ENCODE measurements at places on chromosomes 3 and 15.

DNA sequence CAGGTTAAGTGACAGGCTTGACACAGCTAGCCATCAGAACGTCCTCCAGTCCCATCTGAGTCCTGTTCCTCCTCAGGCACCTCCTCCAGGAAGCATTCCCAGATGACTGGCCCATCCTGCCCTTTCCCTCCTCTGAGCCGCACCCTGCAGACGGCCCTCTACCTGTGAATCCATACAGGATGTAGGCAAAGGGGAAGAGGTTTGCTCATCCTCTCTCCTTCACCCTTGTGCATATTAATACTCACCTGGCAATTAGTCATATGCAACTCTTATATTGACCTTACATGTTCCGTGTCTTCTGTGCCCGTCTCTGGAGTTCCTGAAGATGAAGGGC, 61.9 kb downstream of the SMAD3 start:
- DNase-seq = no peak

GRCh38 chr15:90460142-90460824, 69.4 kb upstream of the CRTC3 start:
- DNase-seq = no peak

GRCh38 chr15:82802497-82802896, 3.4 kb downstream of the FSD2 start:
- DNase-seq = no peak

DNA sequence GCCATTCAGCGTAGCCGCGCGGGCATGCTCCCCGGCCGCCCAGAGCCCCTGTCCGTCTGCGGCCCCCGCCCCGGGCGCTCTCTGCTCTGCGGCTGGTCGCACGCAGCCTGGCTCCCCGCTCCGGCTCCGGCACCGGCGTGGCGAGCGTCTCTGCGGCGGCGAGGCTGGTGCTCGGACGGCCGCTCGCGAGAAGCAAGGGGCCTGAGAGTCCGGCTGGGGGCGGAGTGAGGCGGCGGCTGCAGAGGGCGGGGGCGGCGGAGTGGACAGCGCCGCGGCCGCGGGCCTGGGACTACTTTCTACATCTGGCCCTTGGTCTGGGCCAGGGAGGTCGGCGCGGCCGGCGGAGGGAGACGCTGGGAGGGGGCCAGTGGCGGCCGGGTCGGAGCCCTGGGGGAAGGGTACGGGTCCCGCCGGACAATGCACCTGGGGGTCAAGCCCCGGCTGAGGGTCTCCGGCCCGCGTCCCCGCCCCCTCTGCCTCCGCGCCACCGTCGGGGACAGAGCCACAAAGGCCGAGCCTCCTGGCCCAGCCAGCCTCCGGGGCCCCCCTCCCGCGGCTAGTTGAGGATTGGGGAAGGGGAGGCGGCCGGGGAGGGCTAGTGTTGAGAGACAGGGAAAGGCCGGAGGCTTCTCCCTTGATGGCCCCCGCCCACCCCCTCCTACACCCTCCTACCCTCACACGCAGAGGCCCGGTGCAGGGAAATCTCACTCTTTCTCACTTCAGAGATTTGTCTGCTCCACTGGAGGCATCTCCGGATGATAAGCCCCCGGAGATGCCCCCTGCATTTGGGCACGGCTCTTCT, at the start of gene PRTG:
Gene PRTG (minus strand): TSS at position 226 of the 802 bp plus-strand sequence. CDS start 221 bp downstream, at position 5.
- DNase-seq = peak; percentile 88

DNA sequence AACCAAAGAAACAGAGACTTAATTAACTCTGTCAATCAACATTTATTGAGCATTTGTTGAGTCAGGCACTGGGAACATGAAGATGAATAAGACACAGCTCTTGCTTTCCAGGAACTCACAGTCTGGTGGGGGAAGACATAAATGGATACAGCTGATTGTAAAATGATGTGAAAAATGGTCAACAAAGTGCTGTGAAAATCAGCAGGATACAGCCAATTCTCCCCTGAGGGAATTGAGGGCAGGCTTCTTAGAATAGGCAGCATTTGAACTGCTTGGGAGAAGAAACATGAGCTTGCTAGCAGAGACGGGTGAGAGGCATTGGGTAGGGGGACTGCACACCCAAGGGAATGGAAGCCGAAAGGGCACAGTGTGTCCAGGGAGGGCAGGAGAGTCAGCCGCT, 41.1 kb downstream of the MFSD1 start:
- DNase-seq = no peak

- DNase-seq = peak; percentile 83
These were observed 15.3 kb downstream of the NR2F2 start for GRCh38 chr15:96345560-96346399.

GRCh38 chr15:41862515-41863116, 24.0 kb downstream of the PLA2G4B start:
- no peak for DNase-seq
